ENCODE measurements at places on chromosomes 3 and 15.

DNA sequence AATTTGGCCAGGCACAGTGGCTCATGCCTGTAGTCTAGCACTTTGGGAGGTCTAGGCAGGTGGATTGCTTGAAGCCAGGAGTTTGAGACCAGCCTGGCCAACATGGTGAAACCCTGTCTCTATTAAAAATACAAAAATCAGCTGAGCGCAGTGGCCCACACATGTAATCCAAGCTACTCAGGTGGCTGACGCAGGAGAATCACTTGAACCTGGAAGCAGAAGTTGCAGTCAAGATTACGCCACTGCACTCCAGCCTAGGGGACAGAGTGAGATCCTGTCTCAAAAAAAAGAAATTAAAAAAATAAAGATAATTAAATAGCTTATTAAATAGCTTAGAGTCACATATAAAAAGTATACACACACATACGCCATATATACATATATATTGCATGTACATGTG lies 3.7 kb upstream of the TIPARP start:
- no peak for DNase-seq

- DNase-seq = no peak
These were observed 375.8 kb downstream of the GAP43 start for GRCh38 chr3:115999001-115999585.

- DNase-seq = no peak
These were observed at the start of gene LRRK1 for GRCh38 chr15:100918690-100919480. Gene LRRK1, plus strand, starts transcription at chr15:100919357. Its CDS starts 5,276 bp downstream, at chr15:100924633.

- no peak for DNase-seq
These were observed 61.0 kb downstream of the CYFIP1 start for GRCh38 chr15:22919171-22919570.

GRCh38 chr15:43239732-43240491 lies 19.1 kb upstream of the EPB42 start:
- DNase-seq = no peak

DNA sequence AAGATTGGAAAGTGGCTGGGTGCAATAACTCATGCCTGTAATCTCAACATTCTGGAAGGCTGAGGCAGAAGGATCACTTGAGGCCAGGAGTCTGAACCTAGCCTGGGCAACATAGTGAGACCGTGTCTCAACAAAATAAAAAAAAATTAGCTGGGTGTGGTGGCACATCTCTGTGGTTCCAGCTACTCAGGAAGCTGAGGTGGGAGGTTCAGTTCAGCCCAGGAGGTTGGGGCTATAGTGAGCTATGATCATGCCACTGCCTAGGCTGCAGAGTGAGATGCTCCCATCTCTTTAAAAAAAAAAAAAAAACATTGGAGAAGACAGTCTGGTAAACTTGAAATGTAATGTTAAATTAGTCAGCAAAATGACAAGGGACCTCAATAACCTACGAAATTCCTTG lies 57.9 kb downstream of the STAG1 start:
- DNase-seq = no peak

DNA sequence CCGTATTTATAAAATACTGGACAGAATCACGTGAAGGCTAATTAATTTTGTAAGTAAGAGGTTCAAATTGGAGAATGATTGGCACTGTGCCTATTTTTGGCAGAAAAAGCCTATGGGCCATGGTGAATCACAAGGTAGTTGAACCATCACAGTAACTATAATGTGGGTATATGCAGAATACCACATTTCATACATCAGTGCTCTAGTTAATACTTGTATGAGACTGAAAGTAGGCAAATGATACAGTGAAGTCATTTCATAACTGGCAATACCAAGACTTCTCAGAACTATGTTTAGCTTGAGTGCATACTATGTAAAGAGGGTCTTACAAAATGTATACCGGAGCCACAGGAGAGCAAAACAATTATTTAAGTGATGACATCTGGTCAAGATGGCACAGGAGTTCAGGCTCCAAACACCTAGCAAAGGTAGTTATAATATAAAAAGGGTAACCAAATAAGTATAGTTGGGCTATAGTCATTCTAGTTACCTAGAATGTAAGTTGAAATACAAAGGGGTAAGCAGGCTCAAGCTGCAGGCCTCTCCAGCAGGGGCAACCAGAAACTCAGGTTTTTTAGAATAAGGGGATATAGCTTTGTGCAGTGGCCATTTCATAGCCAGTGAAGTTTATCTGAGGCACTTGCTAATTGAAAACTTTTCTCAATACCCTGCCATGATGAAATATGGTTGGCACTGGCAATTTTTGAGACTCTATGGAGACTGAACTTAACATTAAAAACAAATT lies 19.1 kb downstream of the GPR160 start:
- no peak for DNase-seq

DNA sequence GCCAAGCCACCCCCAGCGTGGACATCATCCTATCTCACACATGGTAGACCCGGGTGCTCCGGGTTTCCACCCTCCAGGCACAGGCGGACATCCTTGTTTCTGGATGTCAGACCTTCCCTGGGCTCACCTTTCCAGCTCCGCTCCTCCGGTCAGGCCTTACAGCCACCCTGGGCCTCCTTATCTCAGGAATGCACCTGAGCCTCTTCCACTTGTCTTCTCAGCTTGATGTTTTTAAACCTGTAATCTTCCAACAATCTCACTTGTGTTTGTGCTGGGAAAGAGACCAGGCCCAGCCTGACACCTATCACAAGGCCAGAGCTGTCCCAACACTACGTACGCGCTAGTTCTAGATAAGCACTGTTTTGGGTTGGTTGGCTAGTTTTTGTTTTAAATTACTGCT lies 53.9 kb downstream of the NIPA2 start:
- no peak for DNase-seq

- DNase-seq = no peak
These were observed 60.4 kb downstream of the GPR176 start for GRCh38 chr15:39859636-39860035.

GRCh38 chr3:21825684-21826083 lies 74.7 kb upstream of the ZNF385D start:
- DNase-seq = no peak

GRCh38 chr3:172607305-172608121 lies 84.3 kb upstream of the TNFSF10 start:
- DNase-seq = no peak

DNA sequence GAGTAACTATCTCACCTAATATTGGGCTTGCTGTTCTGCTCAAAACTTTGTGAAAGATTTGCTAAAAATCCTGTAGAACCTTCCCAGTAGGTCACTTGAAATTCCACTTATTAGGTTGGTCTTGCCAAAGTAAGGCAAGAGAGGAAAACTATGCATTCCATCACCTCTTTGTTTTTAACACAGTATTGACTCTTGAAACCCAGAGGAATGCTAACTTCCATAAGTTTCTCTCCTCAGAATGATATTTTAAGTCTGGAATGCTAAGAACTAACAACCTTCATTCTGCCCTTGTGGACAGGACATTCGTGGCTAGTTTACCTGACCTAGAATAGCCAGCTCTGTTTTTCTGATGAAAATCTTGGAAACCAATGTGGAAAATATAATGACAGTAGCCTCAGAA lies 154.5 kb downstream of the TMCO5A start:
- no peak for DNase-seq

GRCh38 chr3:70383360-70383831 lies 71.0 kb upstream of the MDFIC2 start:
- DNase-seq = no peak
